ENCODE measurements at places on chromosomes 1 and 21. TPM values are rescaled to one million over a fixed set of nuclear protein-coding genes. Genes with fewer than 3 reads are reported as not detected.

Gene ZBTB37
- 0.91 TPM for polyA plus RNA-seq

Gene TMOD4
- polyA plus RNA-seq, result 0.84 TPM

GRCh38 chr1:2881556-2881955 is 80.1 kb upstream of the TTC34 start:
- no peak for DNase-seq

DNA sequence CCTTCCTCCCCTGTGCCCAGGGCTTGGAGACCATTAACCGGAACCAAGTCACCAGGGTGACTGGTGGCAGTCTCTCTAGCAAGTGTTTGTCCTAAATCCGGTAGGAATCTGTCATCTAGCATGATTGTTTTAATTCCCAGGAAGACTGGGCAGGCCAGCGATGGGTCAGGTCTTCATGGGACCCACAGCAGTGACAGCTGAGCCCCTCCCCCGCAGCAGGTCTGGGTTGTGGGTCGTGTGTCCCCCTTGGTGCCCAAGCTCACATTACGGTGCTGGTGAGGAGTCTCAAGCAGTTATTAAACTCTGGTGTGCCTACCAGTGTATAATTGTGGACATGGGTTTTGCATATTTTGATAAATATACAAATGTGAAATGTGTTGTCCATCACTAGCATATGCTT is 466.5 kb downstream of the MATN1 start:
- no peak for DNase-seq

DNA sequence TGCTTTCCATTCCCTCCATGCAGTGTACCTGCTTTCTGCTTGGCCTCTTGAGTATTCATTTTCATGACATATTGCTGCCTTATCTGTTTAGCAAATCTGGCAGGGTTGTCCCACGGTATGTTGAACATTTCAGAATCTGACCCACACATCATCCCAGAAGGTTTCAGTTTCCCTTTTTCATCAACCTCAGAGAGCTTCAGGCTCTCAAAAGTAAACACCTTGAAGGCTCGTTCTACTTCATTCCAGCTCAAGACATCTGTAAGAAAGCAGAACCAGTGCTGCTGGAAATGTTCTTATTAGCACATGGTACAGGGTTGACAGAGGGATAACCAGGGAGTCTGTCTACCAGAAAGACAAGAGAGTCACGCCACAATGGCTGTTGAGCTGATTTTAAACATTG is 103.6 kb downstream of the SPAG17 start:
- no peak for DNase-seq

Gene ZBED6
- 13.1 TPM for polyA plus RNA-seq

Gene ALX3
- polyA plus RNA-seq, result not detected

- no peak for DNase-seq
Measured at GRCh38 chr1:65077369-65077768, 70.6 kb upstream of the AK4 start.

Gene DCST1
- polyA plus RNA-seq, result not detected

DNA sequence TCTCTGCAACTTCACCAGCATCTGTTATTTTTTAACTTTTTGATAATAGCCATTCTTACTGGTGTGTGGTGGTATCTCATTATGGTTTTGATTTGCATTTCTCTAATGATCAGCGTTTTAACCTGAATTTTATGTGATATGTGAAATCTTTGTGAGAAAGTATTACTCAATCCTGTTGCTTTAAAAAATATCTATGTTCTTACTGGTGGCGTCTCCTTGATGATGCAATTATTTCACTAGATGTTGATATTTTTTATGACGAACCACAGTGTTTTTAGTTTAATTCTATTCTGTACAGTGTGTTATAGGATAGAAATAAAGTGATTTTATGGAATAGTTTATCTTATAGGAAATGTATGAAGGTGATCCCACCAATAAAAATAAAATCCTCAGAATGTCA is 54.7 kb upstream of the GPR88 start:
- no peak for DNase-seq

DNA sequence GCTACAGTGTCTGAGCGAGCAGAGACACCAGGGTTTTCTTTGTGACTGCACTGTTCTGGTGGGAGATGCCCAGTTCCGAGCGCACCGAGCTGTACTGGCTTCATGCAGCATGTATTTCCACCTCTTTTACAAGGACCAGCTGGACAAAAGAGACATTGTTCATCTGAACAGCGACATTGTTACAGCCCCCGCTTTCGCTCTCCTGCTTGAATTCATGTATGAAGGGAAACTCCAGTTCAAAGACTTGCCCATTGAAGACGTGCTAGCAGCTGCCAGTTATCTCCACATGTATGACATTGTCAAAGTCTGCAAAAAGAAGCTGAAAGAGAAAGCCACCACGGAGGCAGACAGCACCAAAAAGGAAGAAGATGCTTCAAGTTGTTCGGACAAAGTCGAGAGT is 2.7 kb downstream of the ZBTB18 start:
- no peak for DNase-seq

Gene BTBD8
- polyA plus RNA-seq, result 3.5 TPM

GRCh38 chr1:115314765-115315164 is 23.3 kb downstream of the NGF start:
- no peak for DNase-seq
